ENCODE measurements at places on chromosomes 11 and 22. TPM values are rescaled to one million over a fixed set of nuclear protein-coding genes. Genes with fewer than 3 reads are reported as not detected.

The GLYAT gene
- total RNA-seq = not detected

The HBD gene
- total RNA-seq = not detected

The APOBEC3B gene
- 0.26 TPM for total RNA-seq

The CYB5R2 gene
- total RNA-seq = 12.1 TPM

The JHY gene
- 2.9 TPM for total RNA-seq

The PANX2 gene
- total RNA-seq = 0.26 TPM

The OMP gene
- total RNA-seq = not detected

The MN1 gene
- 1.3 TPM for total RNA-seq

The APOL6 gene
- 6.1 TPM for total RNA-seq

The RTN4R gene
- 2.8 TPM for total RNA-seq

The DGAT2 gene
- total RNA-seq = 2.6 TPM

The SLC16A8 gene
- not detected for total RNA-seq

The TRIM51 gene
- total RNA-seq = not detected

The OR4C5 gene
- not detected for total RNA-seq
